ENCODE measurements at places on chromosomes 5 and 9.

GRCh38 chr5:170540271-170540670 is 36.5 kb downstream of the KCNIP1 start:
- no peak for DNase-seq

DNA sequence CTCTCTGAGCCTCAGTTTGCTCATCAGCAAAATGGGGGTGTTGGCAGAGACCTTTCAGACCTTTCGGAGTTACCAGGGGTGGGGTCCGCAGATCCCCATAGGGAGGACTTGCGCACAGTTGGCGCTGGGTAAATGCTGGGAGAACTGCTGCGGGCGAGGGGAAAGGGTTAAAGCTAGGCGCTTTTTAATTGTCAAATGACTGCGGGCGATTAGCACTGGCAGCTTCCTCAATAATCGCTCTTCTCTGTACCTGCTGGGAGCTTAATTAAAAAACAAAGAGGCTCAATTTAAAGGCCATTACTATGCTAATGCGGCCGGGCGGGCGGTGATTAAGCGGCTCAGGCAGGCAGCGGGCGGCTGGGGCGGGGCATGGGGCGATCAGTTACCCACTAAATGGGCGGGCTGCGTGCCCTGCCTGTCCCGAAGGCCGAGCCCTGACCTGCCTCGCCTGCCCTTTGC is 63.0 kb downstream of the LMX1B start:
- no peak for DNase-seq

GRCh38 chr9:80175286-80176150 is 603.8 kb downstream of the TLE4 start:
- no peak for DNase-seq

DNA sequence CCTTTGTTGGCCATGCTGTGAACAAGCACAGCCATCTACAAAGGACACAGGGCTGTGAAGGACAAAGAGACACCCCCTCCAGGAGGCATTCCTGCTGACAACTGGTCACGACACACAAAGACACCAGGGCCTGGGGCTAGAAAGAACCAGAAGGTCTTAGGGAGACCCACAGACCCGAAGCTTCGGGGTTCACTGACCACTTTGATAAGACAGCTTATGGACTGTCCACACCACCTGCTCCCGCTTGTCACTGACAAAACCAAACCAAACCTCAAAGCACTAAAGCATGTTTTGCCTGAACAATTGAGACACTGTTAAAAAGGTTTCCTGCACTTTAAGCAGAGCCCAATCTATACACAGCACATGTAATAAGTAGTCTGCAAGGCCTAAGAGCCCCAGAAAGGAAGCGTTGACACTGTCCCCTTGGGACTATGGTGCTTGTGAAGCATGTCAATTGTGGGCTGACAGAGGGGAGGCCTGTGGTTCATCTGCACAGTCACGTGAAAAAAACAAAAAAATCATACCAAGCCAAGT is 185.0 kb downstream of the GAPVD1 start:
- DNase-seq = no peak

DNA sequence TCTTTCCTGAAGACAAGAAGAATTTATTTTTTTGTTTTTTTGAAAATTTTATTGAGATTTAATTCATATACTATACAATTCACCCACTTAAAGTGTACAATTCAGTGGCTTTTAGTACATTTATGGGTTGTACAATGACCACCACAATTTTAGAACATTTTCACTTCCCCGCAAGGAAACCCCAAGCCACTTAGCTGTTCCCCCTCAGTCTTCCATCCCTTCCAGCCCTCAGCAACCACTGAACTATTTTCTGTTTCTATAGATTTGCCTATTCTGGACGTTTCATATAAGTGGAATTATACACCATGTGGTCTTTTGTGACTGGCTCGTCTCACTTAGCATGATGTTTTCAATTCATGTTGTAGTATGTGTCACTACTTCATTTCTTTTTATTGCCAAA is 28.0 kb downstream of the DNAI1 start:
- DNase-seq = no peak

DNA sequence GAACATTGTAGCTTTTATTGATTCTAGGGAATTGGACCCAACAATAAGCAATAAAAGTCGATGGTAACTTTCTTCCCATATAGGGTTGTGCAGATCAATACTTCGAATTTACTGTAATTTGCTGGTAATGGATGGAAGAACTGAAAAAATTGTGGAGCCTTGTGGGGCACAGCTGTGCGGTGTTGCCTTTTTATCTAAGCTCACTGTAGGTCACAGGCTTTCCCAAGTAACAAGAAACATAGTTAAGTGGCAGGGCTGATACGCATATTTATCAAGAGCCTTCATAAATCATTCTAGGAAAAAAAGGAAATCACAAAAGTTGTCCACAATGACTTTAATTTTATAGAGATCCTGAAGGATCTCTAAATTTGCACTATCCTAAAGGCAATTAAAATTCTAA is 292.9 kb downstream of the MAST4 start:
- DNase-seq = no peak

GRCh38 chr5:150295172-150295634 is 5.6 kb upstream of the CAMK2A start:
- no peak for DNase-seq

GRCh38 chr5:160152287-160152686 is 33.0 kb upstream of the PWWP2A start:
- no peak for DNase-seq

Measured in stimulated activated CD4-positive, alpha-beta T cell treated with anti-CD3 and anti-CD28 coated beads, Interleukin-15, amount 100 ng/mL, for 48 hours (primary cell).